ENCODE measurements at places on chromosomes 11 and 22.

DNA sequence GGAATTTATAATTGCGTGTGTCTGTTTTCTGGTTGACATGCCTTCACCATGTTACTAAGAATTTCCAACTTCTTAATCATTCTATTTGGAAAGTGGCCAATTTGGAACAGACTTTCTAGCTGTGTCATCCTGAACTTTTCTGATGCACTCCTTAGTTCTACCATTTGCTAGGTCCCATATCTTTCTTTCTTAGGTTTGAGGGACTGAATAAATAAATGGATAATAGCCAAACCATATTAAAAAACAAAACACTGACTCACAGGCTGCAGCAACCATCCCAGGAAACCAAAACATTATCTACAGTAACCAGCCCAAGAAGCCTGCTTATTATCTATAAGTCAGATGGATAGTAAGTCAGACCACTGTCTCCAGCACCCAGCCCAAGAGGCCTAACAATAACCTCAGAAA lies 57.5 kb upstream of the PLET1 start:
- no peak for DNase-seq

GRCh38 chr11:73156686-73157085 lies 14.6 kb upstream of the FCHSD2 start:
- DNase-seq = no peak

GRCh38 chr11:127462065-127462344 lies 461.4 kb upstream of the KIRREL3 start:
- DNase-seq = no peak

DNA sequence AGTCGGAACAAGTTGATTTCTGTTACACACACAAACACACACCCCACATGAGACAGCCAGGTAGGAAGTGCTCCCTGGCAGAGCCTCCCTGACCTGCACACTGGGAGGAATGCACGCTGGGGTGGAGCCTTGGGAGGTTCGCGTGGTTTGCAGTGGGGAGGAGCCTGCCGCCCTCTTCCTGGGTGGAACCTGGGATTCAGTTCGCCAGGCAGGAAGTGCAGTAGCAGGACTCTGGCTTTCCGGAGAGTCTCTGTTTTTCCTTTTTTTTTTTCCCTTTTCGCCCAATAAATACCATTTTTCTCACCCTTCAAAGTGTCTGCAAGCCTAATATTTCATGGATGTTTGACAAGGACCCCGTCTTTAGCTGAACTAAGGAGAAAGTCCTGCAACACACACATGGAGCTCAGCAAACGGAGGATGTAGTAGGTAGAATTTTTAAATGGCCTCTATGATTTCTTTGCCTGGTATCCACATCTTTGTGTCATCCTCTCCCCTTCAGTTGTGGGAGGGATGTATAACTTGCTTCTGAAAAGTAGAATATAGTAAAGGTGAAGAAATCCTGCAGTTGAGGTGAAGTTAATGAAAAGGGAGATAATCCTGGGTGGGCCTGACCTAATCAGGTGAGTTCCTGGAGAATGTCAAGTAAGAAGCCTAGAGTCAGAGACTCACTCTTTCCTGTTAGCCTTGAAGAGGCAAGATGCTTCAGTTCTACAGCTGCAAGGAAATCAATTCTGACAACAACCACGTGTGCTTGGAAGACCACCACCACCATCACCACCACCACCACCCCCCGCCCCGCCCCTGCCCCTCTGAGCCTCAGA lies 72.9 kb downstream of the PIWIL4 start:
- DNase-seq = no peak

DNA sequence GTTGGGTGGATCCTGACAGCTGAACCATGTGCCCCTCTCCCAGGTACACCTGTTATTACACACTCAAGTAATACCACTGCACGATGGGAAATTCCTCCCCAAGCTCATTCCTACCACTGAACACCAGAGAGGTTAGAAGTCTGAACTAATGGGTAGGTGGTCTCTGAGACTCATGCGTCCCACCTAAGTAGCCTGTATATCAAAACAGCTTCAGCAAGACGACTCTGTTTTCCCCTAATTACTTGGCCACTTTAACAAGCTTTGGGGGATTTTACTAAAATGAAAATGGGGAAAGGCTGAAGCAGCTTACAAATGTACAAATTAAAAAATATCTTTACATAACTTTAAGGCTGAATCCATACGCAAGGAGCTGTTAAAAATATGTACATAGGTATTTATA lies 29.4 kb downstream of the LGR4 start:
- no peak for DNase-seq

DNA sequence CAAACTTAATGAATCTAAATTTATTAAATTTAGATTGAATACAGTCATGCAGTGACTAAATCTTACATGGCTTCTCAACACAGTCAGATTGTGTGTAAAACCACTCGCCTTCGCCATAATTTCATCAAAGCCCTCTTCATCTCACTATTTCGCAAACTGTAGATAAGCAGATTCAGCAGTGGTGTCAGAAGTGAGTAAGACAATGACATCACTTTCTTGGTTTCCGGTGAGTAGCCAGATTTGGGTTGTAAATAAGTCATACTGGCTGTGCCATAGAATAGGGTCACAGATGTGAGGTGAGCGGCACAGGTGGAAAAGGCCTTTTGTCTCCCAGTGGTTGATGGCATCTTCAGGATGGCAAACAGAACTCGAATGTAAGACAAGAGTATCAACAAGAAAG lies 3.4 kb downstream of the OR10A6 start:
- no peak for DNase-seq

DNA sequence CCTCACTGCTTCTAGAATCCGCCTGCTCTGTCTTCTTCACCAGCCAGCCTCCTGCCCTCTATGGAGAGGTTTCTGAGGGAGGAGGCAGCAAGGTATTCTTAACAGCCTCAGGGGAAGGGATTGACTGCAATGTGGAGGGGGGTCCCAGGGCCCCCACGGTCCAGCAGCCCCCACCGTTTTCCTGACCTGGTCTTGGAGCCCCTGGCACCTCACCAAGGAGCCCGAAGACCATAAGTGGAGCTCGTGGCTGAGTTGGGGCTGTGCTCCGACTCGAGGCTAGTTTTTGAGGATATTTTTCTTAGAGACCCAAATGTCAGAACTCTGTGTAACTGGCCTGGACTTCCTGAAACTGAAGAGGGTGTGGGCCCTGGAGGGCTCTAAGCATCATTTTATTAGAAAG lies 590.0 kb downstream of the BRD1 start:
- DNase-seq = no peak

DNA sequence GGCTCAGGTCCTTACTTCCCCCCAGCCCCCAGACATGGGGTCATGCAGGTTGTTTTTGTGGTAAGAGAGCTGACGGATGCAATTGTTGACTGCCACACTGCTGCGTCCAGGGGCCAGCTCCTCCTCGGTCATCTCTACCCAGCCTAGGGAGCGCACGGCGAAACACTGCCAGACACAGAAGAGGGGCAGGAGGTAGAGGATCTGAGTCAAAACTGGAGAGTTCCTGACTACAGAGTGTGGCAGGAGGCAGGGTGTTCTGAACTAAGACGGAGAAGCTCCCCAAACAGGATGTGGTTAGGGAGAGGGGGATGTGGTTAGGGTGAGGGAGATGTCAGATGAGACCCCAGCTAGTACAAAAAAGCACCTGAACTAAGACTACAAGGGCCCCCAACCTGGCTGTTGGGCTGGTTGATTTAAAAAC lies 12.3 kb downstream of the SMPD1 start:
- DNase-seq = no peak

GRCh38 chr11:17803754-17804334 lies 69.3 kb downstream of the KCNC1 start:
- DNase-seq = no peak

- DNase-seq = no peak
Measured at GRCh38 chr22:42500836-42501179, 18.8 kb downstream of the RRP7A start.

DNA sequence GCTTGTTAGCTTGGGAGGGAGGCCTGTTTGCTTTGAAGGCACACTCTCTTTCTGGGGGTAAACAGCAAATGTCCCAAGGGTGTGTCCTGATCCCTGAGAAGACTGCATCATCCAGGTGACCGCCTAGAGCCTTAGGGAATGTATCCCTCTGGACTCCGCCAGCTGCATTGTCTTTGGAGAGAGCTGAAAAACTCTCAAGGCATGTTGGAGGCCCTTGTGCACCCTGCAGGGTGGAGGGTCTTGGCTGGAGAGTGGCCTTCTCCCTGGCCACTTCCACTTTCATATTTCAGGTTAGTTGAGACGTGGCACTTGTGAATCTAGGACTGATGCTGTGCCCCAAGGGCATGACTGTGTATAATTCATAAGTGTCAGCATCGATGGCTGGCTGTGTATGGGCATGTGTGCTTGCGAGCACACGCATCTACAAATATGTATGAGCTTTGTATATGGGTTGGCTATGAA lies 70.6 kb downstream of the ZBTB16 start:
- peak; percentile 91 for DNase-seq

DNA sequence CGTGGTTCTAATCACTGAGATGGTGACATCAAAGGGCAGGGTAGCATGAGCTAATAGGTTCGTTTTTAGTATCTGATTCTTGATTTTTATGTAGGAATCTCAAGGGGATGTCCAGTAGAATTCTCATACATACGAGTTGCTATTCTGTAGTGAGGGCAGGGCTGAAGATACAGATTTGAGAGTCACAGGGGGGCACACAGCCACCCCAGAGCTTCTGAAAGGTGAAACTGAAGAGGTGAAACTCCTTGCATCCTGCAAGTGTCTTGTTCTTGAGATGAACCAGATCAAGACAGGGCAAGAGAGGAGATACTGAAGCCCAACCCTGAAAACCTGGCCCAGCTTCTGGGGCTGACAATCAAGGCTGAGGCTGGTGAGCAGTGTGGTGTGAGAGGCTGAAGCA lies 35.6 kb upstream of the TMEM123 start:
- DNase-seq = no peak

DNA sequence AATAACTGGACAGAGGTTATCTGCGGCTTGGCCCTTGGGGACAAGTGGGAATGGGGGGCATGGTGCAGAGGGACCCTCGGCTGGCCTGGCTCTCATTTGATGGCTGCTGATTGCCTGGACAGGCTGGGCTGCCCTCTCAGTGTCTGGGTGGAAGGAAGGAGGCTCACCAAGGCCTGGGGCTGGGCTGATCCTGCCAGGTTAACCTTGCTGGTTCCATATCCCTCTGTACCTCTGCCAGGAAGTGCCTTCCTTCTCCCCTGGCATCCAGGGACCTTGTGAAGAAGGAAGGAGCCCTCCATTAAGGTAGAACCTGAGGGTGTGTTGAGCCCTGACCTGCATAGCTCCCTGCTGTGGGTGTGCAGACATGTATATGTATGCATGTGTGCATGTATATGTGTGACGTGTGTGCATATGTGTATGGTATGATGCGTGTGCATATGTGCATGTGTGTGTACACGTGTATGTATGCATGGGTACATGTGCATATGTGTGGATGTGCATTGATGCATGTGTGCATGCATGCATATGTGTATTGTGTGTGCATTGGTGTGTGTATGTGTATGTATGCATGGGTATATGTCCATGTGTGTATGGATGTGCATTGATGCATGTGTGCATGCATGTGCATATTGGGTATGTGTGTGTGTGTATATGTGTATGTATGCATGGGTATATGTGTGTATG lies 433.9 kb downstream of the TBC1D22A start:
- DNase-seq = no peak

DNA sequence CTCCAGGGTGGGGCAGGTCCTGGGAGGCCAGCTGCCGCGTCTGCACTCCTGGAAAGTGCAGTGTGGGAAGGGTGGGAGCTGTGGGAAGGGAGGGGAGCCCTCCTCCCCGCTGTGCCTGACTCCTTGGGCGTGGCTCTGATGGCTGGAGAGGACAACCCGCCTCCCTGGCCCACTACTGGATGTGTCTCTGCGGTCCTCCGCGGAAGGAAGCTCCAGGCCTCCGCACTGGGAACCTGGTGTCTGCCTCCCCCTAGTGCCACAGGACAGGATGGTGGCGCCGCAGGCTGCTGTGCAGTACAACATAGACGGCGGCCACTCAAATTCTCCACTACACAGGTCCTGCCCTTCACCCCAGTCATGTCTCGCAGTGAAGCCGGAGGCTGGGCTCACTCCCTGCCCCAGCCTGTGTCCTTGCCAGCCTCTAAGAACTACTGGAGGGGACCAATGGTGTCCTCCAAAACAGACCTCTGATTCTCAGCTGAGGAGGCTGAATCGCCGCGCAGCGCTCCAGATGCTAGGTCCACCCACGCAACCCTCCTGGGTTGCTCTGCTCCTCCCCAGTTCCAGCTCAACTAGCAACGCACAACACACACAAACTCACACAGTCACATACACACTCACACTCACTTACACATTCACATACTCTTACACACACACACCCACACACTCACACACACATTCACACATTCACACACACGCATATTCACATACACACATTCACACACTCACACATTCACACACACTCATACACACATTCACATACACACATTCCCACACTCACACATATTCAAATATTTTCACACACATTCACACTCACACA lies 12.4 kb upstream of the DSCAML1 start:
- no peak for DNase-seq

GRCh38 chr22:42282943-42283277 lies 12.5 kb upstream of the TCF20 start:
- no peak for DNase-seq

DNA sequence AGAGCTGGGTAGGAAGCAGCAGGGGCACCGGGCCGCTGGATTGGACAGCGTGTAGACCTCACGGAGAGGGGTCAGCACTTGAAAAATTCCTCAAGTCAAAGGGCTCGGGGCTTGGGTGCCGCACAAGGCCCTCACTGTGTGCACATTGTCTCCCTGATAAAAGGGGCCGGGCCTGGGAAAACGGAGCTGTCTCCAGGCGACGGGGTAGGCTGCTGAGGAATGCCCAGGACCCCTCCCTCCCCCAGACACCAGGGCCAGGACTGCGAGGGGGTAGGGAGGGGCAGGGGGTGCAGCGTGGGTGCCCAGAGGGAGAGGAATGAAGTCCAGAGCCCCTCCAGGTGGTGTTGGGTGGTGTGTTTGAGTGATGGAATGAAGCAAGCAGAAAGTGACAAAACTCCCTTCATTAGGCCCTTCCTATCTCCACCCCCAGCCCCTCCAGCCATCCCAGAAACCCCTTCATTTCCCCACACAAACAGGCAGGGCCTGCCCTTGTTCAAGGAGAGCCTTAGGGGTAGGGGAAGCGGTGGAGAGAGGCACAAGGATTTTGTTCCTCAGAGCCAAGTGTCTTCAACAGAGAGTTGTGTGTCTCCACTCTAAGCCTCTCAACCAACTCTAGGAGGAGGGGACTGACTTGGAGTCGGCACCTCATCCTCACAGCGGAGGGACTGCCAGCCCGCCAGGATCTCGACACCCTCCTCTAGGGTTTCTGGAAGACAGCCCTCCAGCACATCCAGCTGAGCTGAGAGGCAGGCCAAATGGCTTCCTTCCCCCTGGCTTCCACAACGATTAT lies 63.9 kb downstream of the SYN3 start:
- DNase-seq = no peak

DNA sequence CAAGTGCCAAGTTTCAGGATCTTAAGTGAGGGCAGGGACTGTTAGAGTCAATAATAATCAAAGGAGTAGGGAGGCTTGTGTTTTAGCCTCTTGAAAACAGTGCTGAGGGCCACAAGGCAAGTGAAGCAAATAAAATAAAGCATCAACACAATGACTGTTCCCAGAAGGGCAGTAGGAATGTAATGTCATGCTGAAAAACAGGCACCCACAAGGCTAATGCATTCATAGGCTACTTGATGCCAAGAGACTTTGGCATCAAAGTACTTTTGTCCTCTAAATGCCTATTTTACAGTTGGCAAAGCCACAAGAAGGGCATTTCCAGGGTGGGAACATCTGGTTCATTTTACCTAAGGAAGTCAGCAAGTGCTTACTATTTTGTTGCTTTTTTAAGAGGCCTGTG lies 22.9 kb downstream of the RAB39A start:
- no peak for DNase-seq

All from LNCaP clone FGC (cell line).